NCI-H1092 treated with DMSO at 0.1 percent for 48 hours (cell line): ENCODE measurements at places on chromosomes 1 and 21.

- no peak for DNase-seq
Measured at GRCh38 chr1:15444468-15445389, 6.5 kb downstream of the CTRC start.

DNA sequence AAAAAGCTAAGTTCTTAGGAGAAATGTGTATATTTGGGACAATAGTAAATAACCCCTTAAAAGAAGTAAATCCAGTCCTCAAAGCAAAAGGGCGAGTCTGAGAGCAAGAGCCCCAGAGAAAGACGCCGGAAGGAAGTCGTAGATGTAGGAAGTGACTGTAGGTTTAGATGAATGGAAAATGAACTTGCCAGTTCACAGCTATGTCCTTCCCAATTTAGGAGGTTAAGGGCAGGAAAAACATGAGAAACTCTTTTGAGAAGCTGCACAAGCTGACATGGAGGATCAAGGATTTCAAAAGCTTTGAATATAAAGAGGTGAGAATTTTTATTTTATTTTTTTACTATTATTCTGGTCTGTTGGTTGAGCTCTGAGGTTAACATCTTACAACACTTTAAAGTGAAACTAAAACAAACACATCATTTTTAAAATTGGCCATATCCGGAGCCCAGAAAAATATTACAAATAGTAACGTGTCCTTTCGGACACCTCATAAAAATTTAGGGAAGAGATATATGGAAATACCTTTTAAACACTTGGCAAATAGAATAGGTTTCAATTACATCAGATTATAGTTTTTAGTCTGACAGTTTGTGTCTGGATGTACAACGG is 1178.6 kb downstream of the MRPL39 start:
- DNase-seq = no peak

DNA sequence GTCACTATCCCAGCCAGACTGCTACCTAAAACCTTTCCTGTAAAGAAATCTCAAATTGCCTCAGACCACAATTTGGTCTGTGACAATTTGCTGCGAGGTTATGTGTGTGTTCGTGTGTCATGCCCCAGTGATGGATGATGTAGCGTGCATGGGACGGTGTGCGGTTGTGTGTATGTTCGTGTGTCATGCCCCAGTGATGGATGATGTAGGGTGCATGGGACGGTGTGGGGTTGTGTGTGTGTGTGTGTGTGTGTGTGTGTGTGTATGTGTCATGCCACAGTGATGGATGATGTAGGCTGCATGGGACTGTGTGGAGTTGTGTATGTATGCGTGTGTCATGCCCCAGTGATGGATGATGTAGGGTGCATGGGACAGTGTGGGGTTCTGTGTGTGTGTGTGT is 9.4 kb downstream of the SELP start:
- no peak for DNase-seq

- no peak for DNase-seq
Measured at GRCh38 chr1:63698001-63698838, 75.6 kb upstream of the ROR1 start.

GRCh38 chr1:165603810-165604209 is 27.2 kb upstream of the MGST3 start:
- no peak for DNase-seq

DNA sequence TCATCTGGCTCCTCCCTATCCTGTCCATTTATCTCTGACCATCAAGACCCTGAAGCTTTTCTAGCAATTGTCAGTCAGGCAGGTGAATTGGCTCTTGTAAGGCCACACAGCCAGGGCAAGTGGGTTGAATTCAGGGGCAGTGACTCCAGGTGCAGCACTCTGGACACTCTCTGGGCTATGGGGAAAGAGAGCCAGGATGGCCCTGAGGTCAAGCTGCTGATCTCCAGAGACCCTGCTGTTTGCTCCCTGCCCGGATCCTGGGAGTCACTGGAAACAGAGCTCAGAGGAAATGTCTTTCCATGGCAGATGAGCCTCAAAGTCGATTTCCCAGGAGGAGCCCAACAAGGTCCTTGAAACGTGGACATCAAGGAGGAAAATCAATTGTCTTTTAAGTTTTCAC is 184.4 kb downstream of the C1orf94 start:
- DNase-seq = no peak

DNA sequence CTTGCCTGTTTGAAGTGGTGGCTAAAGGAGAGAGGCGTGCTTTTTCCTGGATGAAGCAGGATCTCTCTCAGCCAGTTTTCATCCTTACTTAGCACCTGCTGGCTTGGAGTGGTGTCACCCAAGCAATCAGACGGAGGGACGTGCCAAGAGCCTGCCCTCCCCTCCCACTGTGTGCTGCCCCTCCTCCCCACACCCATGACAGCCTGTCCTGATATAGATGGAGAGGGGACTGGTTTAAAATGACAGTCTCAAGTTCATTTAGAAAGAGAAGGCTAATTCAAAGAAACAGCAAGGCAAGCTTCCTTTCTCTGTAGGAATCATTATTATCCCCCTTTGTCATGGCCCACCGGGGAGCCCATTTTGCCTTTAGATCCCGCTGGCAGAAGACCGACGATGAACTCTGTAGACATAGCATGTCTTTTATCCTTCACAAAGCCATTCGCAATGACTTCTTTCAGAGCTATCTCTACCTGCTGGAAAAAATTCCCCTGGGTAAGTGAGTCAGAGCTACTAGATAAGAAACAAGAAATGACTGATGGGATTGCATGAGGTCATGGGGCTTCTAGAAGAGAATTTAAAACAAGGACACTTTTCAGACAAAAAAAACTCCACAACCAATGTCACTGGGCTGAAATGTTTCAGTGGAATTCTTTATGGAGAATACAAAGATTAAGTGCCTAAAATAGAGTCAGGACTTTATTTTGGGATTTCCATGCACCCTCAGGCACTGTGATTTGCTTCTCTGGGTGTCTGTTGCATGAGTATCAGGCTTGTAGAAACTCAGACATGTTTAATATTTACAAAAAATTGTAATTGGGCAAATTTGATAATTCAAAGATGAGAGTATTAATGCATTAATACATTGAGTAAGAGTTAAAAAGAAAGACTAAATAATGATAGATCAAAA is at the start of gene NTMT2:
NTMT2 (plus strand) TSS at position 190 of the 907 bp plus-strand sequence; CDS start at position 339, 149 bp downstream.
- DNase-seq = peak; percentile 86

- DNase-seq = no peak
Measured at GRCh38 chr21:34974162-34974981, 74.7 kb downstream of the RUNX1 start.

DNA sequence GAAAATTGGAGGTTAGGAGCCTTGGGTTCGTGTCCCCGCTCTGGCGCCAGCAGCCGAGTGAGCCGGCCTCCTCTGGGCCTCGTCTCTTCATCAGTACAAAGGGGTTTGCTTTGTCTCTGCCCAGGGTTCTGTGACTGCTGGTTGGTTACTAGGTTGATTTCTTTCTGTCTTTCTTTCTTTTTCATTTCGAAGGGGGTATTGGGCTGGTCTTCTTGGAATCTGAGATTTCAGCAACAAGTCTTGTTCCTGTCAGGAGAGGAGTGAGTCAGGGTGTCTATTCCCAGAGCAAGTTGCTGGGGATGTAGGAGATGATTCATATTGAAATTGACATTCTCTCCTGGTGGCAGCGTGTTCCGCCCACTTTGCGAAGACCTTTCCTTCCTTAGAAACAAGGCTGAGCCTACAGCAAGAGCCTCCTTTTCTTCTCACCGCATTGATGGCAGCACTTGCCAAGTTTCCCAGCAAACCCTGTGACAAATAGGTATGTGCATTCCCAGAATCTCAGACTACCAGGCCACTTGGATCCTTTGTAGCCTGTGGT is 79.2 kb downstream of the MAN1C1 start:
- DNase-seq = no peak

- DNase-seq = no peak
Measured at GRCh38 chr1:114082304-114082630, 71.4 kb downstream of the SYT6 start.

DNA sequence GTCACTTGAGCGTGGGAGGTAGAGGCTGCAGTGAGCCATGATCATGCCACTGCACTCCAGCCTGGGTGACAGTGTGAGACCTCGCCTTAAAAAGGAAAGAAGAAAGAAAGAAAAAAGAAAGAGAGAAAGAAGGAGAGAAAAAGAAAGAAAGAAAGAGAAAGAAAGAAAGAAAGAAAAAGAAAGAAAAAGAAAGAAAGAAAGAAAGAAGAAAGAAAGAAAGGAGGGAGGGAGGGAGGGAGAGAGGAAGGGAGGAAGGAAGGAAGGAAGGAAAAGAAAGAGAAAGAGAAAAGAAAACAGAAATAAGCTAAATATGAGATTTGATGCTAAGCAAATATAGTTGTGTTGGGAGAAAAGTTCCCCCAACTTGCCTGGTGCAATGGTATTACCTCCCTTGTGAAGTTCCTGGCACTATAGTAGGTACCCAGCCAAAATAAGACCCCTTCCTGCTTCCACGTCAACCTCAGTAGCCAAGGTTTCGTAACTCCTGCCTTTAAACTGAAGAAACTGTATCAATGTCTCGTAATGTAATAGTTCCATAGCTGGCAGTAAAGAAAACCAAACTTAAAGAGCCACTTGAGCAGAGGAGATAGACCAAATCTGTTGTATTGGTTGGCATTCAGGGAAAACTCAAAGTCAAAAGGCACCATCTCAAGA is 88.1 kb upstream of the HNRNPU start:
- no peak for DNase-seq

DNA sequence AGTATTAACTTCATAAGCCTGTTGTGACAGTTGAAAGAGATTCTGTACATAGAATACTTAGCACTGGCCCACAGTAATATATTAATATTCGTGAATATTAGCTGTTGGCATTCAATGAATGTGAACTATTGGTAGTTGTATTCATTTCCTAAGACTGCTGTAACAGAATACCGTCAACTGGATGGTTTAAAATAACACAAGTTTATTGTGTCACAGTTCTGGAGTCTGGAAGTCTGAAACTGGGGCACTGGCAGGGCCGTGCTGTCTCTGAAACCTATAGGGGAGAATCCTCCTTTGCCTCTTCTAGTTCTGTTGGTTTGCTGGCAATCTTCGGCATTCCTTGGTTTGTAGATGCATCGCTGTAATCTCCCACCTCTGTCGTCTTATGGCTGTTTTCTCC is 47.5 kb downstream of the OLFML3 start:
- no peak for DNase-seq

GRCh38 chr1:38497921-38498656 is 361.5 kb downstream of the RRAGC start:
- no peak for DNase-seq

- DNase-seq = no peak
Measured at GRCh38 chr1:225827076-225827475, 17.2 kb downstream of the EPHX1 start.

- DNase-seq = no peak
Measured at GRCh38 chr1:206637605-206638004, 2.3 kb downstream of the DYRK3 start.

- no peak for DNase-seq
Measured at GRCh38 chr21:45286671-45287437, 841 bp downstream of the POFUT2 start.

- no peak for DNase-seq
Measured at GRCh38 chr1:231634323-231635013, 7.9 kb downstream of the DISC1 start.

GRCh38 chr1:48679859-48680258 is 96.8 kb downstream of the BEND5 start:
- peak; percentile 76 for DNase-seq

DNA sequence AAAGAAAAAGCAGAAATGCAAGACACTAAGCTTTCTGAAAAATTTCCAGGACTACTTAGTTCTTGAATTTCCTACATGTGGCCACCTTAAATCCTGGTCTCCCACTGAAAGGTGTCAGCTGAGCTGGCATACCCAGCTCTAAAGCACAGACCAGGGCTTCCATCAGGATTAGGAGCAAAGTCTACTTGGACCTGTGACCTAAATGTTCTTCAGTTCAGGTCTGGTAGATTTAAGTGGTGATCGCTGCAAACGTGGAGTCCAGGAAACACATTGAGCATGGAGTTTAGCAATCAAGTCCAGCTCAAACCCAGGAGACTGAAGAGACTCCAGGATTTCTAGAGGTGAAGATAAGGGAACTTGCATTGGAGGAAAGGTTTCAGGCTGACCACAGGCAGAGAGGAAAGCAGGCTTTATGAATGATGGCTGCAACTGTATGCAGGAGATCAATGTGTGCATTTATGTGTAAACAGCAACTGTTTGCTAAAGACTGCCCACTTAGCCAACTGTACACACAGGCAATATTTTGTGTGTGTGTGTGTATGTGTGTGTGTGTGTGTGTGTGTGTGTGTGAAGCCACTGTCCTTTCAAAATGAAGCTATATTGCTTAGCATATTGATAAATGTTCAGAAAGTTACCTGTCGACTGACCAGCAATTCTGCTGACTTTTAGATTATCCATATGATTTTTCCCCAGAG is 75.2 kb downstream of the LMX1A start:
- DNase-seq = no peak

DNA sequence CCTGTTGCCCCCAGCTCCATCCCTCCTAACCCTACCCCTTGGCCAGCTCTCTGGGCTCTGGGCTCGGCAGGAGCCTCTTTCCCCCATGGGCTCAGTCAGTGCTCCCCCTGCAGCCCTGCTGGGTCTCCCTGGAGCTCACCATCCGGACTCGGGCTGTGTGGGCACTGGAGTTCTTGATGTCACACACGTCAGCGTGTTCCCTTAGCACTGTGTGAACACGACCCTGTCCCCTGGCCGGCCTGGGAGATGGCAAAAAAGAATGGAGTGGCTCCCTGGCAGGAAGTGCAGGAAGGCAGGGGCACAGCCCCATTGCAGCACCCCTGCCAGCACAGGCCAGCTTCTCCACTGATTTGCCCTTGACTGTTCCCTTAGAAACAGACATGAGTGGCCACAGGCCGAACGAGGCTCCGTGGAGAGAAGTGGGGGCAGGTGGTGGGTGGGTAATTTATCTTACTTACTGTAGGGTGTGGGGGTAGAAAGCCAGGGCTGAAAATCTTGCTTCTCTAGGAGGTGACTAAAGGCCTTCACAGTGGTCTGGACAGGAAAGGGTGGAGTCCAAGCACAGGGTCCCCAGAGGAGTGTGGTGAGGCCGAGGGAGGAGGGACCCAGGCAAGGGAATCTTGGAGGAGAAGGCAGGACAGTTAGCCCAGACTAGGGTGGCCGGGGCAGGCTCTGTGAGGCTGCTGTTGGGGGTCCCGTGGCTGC is 381.7 kb upstream of the VAMP3 start:
- DNase-seq = peak; percentile 77
